Activated CD4-positive, CD25-positive, alpha-beta regulatory T cell treated with anti-CD3 and anti-CD28 coated beads, Interleukin-2, amount 50 U/mL, for 24 hours (primary cell): ENCODE measurements at places on chromosomes 5 and 9.

GRCh38 chr5:83564069-83564749 lies 92.7 kb downstream of the VCAN start:
- ATAC-seq, result no peak

DNA sequence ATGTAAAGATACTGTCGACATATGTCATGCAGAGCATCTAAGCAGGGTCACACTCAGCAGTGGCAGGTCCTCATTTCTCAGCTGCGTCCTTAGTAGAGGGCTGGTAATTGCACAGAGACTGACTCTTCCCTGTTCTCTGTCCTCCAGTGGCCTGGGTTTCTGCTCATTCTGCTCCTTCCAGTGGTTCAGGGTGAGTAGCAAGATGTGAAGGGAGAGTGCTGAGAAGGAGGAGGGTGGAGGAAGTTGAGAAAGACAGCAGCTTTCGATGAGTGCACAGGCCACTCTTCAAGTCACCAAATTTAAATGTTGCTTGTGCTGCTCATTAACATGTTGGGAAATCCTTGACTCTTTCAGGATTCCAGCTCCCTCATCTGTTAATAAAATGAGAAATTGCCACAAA lies 203.9 kb downstream of the FBXL7 start:
- no peak for ATAC-seq

GRCh38 chr5:38607396-38607795 lies 51.0 kb upstream of the LIFR start:
- ATAC-seq, result no peak

GRCh38 chr5:158700231-158701006 lies 399.3 kb downstream of the EBF1 start:
- ATAC-seq, result no peak

DNA sequence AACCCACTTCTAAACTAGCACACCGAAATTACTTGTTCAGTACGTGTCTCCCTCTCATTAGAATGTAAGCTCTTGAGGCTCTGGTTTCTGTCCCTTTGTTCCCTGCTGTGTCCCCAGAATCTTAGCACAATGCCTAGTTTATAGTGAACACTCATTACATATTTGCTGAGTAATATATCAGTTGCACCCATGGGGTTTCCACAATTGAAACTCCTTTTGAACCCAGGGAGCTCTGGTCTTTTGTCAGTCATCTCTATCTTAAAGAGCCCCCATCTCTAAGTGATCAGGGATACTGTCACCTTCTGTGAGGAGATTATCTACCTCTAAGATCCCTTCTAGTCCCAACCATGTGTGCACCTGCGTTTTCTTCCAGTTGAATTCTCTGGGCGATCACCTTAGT lies 12.8 kb downstream of the CAMK4 start:
- ATAC-seq, result peak; percentile 62

- ATAC-seq, result peak; percentile 94
Observed at GRCh38 chr5:55364537-55365055, 56.8 kb downstream of the MTREX start.

DNA sequence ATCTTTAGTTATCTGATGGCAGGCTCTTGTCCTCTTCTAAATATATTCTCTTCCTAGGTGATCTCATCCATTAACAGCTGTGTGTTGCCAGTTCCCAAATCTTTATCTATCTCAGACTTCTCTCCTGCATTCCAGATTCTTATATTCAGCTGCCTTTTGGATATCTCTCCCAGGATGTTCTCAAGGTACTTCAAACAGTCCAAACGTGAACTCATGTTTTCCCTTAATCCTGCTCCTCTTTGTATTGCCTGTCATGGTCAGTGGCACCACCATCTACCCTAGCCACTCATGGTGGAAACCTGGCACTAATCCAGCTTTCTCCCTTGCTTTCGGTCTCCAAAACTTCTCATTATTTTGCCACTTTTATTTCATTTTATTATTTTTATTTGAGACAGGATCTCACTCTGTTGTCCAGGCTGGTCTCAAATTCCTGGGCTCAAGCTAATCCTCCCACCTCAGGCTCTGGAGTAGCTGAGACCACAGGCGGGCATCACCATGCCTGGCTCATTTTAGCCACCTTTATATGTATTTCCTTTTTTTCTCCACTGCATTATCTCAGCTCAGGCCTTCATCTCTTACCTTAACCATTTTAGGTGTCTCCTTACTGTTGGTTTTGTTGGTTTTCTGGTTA lies 3.8 kb downstream of the ZFYVE16 start:
- ATAC-seq, result no peak

DNA sequence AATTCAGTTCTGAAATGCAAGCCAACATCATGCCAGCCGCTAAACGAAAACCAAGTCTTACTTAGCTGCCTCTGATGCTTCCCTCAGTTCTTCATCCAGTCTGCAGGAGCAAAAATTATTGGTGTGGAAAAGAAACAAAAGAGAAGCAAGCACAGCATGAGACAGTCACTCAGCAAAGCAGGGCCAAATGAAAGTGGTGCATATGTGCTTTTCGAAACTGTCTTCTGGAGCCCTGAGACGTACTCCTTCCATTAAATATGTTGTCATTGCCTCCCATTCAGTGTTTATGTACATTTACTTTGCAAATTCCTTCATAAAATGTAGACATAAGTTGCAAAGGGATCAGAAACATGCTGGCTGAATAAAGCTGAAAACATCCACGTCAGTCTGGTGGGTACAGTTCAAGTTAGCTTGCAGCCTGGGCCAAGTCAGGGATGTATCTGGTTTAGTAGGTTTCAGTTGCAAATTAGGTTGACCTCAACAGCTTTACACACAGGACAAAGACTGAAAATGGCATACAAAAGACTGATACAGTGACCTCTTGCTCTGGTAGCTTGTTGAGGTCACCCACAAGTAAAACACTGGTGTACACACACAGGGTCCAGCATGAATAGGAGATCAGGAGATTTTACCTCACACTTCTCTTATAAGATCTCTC lies 139.7 kb upstream of the PCA3 start:
- no peak for ATAC-seq

DNA sequence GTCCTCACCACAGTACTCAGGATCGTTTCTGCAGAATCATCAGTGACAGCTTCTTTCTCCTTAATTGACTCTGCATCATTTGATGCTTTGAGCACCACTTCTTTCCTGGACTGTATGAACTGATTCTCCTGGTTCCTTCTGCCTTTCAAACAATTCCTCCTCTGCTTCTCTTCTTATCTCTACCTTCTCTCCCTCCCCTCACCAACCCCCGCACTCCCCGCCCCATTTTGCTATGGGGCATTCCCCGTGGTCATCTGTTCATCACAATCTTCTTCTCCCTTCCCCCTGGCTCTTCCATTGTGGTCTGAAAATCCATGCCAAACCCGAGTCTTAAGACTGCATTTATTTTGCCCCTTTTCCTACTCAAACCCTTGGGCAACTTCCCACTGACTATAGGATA lies 57.9 kb downstream of the FAM78A start:
- no peak for ATAC-seq

- ATAC-seq, result no peak
Observed at GRCh38 chr9:79524266-79524665, 47.5 kb upstream of the TLE4 start.
